ENCODE measurements at places on chromosomes 6 and 20.

DNA sequence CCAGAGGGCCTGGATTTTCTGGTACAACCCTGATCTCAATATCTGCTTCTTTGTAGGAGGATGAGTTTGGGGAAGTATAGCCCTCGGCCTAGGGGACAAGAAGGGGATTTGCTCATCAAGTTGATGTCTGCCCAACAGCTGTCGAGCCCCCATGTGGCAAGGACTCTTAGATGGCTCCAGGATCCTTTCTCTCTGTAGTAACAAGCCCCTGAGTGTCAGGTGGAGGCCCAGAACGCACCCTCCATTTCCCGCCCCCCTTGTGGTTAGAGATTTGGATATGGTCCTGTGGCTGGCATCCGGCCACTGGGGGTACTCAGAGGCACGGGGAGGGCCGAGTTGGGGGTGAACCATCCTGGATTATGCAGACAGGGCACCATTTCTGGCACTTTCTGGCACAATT is 50.1 kb downstream of the CTCFL start:
- DNase-seq, result no peak

DNA sequence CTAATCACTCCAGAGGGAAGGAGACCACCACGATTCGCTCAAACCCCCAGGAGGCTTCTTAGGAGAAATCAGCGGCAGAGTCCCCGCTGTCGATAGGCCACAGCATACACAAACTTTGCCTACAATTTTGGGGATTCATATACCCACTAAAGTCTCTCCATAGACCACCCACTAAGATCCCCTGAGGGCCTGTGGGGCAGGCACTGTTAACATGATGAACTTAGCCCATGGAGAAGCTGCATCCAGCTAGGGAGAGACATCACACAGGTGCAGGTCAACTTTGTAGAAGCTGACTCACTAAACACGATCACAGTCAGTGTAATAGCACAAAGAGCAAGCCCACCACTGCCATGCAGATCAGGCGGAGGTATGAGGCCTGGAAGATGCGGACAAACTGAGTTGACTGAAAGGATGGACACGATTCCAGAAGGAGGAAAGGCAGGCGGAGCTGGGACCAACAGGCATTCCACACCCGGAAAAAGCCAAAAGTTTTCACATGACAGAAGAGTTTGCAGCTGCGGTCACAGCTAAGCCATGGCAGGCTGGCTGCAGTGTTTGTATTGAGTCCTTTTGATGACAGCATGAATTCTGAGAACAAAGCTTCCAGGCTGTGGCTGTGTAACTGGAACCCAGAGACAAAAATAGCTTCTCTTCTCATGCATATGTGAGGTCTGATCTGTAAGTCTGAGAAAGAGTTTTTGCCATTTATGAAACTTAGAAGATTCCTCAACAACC is 75.7 kb upstream of the QKI start:
- peak; percentile 8 for DNase-seq

GRCh38 chr20:63443606-63444395 is 28.7 kb downstream of the KCNQ2 start:
- DNase-seq, result no peak

DNA sequence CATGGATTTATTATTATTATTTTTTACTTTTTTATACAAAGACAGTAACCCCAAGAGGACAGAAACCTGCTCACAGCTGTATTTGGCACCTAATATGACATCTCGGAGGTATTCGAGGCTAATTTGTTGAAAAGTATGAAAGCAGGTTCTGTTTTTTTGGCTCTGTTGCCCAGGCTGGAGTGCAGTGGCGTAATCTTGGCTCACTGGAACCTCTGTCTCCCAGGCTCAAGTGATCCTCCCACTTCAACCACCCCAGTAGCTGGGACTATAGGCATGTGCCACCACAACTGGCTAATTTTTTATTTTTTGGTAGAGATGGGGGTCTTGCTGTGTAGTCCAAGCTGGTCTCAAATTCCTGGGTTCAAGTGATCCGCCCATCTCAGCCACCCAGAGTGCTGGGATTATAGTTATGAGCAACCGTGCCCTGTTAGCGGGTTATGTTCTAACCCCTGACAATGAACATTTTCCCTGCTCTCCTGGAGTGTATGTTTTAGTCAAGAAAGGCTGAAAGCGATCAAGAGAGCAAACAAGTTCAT is 53.7 kb upstream of the ZNF217 start:
- DNase-seq, result peak; percentile 37

- DNase-seq, result peak; percentile 49
Measured at GRCh38 chr6:31453259-31453658, 44.7 kb upstream of the MICB start.

GRCh38 chr6:134295953-134296553 is 21.9 kb downstream of the SGK1 start:
- peak; percentile 96 for DNase-seq

DNA sequence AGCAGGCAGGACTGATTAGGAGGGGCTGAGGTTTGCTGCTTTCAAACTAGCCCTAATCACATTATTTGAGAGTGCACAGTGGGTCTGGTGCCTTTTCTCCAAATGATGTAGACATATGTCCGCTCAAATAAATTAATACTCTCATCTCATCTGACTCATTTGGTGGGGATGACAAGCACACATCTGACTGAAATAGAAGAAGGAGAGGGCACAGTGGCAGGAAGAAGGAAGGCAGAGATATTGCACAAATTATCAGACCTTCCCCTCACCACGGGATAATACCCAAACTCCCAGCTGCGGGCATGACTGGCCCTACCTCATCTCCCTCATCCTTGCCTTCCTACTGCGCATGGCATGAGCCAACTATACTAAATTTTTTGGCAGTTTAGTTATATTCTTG is 33.9 kb upstream of the TNFRSF21 start:
- peak; percentile 32 for DNase-seq

- DNase-seq, result no peak
Measured at GRCh38 chr6:37514321-37514771, 14.7 kb upstream of the CCDC167 start.

GRCh38 chr6:11224252-11224965 is 8.1 kb downstream of the NEDD9 start:
- no peak for DNase-seq

DNA sequence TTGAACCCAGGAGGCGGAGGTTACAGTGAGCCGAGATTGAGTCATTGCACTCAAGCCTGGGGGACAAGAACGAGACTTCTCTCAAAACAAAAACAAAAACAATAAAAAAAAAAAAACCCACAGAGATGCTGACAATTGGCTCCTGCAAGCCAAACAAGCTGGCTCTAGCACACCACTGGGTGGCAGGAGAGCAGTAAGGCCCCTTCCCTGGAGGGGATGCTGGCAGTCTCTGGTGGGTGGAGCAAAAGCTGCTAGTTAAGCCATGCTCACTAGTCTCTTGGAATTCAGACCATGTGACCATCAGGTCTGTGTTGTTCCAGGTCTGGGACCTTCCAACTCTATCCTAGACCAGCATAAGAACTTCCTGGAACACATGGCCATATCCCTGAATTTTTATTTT is 18.9 kb upstream of the DSN1 start:
- no peak for DNase-seq

- DNase-seq, result no peak
Measured at GRCh38 chr6:64006246-64006645, 370.6 kb downstream of the PHF3 start.

- DNase-seq, result peak; percentile 100
Measured at GRCh38 chr6:32952817-32953739, at the start of gene HLA-DMA. Gene HLA-DMA, minus strand, starts transcription at chr6:32953097. Its CDS starts 61 bp downstream, at chr6:32953036.

DNA sequence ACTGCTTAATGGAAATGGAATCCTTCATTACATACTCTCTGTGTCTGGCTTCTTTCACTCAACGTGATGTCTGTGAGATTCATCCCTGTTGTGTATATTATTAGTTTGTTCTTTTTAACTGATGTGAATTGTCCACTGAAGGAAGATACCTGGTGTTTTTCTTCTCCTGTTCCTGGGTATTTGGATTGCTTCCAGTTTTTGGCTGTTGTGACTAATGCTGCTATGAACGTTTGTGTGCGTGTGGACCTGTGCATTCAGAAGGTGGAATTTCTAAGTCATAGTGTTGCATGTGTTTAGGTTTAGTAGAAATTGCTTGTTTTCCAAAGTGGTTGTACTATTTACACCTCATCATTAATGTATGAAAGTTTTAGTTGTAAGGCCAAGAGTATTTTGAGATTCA is 3.8 kb downstream of the TULP4 start:
- DNase-seq, result no peak

DNA sequence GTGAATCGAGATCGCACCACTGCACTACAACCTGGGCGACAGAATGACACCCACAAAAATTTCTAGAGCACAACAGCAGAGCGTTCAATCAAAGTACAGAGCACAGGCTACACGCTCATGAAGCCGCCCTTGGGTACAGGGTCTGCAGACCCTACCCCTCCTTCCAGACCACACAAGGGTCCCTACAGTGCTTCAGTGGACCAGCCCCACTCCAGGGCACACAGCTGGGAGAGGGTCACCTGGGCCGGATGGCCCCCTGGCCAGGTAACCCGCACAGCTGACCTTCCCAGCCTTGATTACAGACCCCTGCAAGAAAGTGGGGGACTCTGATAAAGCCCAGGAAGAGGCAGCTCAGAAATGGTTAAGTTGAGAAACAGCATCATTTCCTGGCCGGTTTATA is 63.6 kb downstream of the RIPOR3 start:
- DNase-seq, result no peak

DNA sequence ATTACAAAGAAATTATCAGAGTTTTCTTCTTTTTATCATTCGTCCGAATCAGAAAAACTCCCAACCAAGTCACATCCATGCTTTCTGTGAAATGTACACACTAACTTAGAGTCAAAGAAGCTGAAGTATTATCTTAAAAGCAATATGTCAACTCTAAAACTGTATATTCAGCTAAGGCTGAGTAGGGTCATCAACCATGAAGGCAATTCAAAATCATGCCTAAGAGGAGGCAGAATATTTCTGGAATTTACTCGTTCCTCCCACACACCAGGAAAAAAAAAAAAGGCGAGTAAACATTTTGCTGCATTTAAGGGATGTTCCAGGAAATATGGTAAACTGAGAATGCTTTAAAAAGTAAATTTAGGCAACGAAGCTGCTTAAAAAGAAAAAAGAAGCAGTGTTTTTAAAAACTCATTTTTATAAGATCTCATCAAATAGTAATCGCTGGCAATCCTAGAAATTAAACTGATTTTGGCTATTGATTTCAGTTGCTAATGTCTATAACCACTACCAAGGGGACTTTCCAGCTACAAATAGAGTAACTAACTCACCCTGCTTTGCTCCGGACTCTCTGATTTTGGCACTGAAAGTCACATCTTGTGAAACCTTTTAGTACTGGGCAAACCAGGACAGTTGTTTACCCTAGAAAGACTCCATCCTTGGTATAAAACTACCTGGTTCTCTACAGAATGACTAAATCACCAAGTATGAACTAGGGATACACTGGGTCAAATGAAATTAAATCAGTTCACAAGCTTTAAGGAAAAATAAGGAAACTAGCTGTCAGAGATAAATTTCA is 82.8 kb downstream of the MBOAT1 start:
- DNase-seq, result no peak

- peak; percentile 58 for DNase-seq
Measured at GRCh38 chr20:47691625-47692024, 93.7 kb downstream of the SULF2 start.

DNA sequence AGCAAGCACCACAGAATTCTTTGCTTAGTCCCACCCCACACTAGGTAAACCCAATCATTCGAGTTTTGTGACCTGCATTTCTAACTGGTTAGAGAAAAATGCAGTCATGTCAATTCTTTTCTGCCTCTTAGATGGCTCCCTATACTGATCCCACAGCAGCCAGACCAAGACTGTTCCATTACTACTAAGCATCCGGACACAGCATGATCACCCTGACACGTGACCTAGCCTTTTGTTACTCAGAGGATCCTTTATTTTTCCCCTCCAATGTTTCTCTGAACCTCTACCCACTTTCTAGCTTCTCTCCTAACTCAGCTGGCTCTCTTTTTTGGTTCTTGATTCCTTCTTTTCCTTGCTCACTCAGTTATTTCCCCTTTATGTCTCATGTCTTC is 87.9 kb downstream of the PDE10A start:
- no peak for DNase-seq

GRCh38 chr20:41121399-41121798 is 15.9 kb upstream of the PLCG1 start:
- DNase-seq, result no peak

- DNase-seq, result peak; percentile 60
Measured at GRCh38 chr20:49620364-49621240, 52.7 kb upstream of the PTGIS start.

GRCh38 chr6:328136-328670 is 35.9 kb downstream of the DUSP22 start:
- peak; percentile 31 for DNase-seq

- no peak for DNase-seq
Measured at GRCh38 chr6:81937296-81937937, 184.9 kb upstream of the TENT5A start.

GRCh38 chr20:57473246-57474048 is 51.5 kb downstream of the CTCFL start:
- DNase-seq, result peak; percentile 82

- DNase-seq, result no peak
Measured at GRCh38 chr6:111307275-111307858, 175.7 kb downstream of the REV3L start.

GRCh38 chr6:54601600-54602300 is 244.8 kb upstream of the FAM83B start:
- DNase-seq, result no peak

GRCh38 chr6:21636876-21637275 is 43.3 kb downstream of the SOX4 start:
- no peak for DNase-seq

DNA sequence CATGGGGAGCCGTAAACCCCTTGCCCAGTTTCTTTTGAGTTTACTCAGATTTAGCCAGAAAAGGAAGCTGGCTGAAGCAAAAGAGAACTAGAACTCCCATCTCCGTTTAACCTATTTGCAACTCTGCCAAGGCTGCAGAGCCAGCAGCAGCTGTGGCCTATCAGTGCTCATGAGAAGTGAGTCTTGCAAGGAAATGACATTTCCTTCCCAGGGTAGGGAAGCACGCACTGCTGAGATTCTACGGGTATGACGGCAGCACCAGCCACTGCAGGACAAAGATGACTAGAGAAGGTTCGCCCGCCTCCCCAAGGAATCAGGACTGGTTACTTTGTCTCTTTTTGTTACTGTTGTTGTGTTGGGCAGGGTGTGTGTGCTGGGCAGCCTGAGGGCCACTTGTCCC is 47.6 kb downstream of the PPP1R3G start:
- peak; percentile 85 for DNase-seq

GRCh38 chr20:44790638-44791393 is 19.5 kb downstream of the RIMS4 start:
- no peak for DNase-seq

DNA sequence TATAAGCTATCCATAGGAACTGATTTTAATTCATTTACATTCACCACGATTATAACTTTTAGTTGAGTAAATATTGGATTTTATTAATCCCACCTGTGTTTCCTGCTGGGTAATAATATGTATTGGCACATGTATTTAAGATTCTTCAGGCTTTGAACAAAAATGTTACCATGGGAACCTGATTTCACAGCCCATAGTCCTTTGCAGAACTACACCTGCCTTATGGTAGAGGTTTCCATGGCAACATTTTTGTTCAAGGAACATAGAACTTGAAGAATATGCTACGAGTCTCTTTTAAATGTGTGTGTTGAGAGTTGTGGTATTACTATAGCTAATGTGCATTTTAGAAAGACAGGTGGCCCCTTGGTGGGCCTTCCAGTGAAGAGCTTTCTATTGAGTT is 317.4 kb downstream of the SAMD5 start:
- no peak for DNase-seq

Data from inflammatory macrophage (primary cell).